ENCODE measurements at places on chromosomes 6 and 20.

GRCh38 chr20:60589623-60590022 is 631.4 kb downstream of the CDH26 start:
- no peak for DNase-seq

- DNase-seq, result peak; percentile 68
Measured at GRCh38 chr6:18260448-18261106, 3.8 kb downstream of the DEK start.

GRCh38 chr6:99613409-99613704 is 6.7 kb downstream of the PRDM13 start:
- DNase-seq, result no peak

DNA sequence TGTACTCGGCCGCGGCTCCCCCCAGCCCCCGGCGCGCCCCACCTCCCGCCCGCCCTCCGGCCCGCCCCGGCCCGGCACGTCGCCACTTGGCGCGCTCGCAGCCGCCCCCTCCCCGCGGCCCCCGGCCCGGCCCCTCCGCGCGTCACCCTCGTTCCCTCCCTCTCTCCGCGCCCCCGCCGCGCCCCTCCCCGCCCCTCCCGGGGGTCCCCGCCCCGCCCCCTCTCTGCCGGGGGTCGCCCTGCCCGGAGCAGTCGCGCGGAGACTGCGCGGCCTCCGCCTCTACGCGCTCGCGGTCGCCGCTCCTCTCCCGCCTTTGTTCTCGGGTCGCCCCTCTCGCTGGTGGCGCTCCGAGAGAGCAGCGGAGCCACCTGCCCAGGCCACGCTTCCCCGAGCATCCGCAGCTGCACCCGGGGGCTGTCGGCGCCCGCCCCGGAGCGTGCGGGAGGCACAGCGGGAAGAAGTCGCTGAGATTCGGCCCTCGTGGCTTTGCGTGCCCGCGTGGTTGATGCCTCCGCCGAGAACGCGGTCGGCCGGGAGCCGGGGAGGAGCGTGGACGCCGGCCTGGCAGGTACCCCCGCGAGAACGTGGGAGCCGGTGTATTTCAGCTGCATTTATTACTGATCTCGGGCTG is at the start of gene PHF10:
TSS of gene PHF10 (minus strand) at position 7 of the 631 bp plus-strand sequence. CDS start 569 bp downstream, outside the sequence.
- DNase-seq, result peak; percentile 68

- no peak for DNase-seq
Measured at GRCh38 chr20:33664085-33664761, 2.1 kb downstream of the C20orf144 start.

DNA sequence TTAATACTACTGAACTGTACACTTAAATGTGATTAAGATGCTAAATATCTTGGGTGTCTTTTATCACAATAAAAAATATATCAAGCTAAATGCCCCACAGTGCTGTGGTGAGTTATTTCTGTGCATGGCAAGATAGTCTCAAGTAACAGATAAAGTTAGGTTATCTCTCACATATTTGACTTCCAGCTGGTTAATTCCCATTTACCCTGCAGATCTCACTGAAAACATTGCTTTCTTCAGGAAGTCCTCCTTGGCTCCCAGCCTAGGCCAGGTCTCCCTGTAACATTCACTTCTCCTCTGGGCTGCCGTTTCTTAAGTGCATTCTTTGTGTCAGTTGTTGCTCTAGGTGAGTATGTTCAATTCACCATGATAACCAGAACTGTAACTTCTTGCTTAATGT is 59.1 kb downstream of the SLC22A1 start:
- DNase-seq, result no peak

DNA sequence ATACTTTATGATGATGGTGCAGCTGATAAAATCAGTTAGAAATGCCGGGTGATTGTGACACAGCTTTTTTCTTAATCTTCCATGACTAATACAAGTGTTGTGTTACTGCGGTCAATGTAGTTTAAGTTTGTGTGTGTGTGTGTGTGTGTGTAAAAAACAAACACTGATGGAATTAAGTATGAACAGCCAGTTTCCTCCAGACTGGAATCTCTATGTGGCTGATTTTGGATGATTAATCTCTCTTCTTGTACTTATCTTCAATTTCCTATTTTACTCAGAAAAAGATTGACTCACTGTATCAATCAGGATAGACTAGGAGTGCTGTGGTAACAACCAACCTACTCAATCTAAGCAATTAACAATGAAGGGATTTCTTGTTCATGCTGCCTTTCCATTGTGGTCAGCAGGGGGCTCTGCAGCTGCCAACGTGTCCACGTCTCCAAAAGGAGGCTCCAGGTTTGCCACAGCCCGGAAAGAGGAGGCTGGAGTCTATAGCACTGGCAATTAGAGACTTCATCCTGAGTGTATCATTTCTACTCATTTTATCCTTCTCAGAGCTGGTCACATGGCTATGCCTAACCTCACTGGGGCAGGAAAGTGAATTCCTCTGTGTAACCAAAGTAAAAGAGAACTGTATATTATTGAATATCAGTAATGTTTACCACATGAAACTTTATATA is 107.7 kb downstream of the CD109 start:
- DNase-seq, result peak; percentile 86
